CD4-positive, alpha-beta T cell treated with Interferon alpha-2 for 1 hour (primary cell): ENCODE measurements at places on chromosomes 6 and 20.

DNA sequence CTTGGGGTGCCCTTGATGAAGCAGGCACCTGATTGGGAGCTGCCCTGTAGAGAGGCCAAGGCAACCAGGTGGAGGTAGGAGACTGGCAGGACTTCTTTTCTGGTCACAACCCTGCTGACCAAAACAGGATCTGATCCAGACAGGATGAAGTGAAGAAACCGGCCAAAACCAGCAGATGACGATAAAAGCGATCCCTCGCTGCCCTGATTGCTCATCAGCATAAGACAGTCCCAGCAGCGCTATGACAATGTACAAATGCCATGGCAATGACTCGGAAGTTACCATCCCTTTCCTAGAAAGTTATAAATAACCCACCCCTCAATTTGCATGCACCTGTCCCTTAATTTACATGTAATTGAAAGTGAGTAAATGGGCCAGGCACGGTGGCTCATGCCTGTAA is 88.4 kb upstream of the PDE10A start:
- no peak for DNase-seq

DNA sequence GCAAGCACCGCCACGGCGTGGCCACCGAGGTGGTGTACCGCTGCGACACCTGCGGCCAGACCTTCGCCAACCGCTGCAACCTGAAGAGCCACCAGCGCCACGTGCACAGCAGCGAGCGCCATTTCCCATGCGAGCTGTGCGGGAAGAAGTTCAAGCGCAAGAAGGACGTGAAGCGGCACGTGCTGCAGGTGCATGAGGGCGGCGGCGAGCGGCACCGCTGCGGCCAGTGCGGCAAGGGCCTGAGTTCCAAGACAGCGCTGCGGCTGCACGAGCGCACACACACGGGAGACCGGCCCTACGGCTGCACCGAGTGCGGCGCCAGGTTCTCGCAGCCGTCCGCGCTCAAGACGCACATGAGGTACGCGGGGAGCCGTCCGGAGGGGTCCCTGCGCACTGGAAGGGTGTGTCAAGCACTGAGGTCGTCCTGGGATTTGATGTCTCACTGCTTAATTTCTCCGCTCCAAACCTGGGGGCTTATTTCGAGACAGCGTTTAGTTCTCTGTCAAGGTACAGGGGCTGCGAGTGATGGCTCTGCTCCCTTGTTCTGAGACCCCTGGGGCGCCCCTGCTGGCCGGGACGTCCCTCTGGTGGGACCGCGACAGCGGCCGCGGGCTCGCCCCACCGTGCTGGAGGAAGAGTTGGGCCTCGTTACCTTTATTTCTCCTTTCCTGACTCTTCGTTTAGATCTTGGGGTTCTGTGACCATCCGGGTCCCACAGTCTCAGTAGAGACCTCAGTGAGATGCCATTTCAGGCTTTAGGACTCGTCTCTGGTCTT is 3.6 kb downstream of the GZF1 start:
- DNase-seq = no peak

- DNase-seq = no peak
These were observed 88.4 kb downstream of the MYB start for GRCh38 chr6:135269481-135269891.

GRCh38 chr20:48154040-48154765 is 368.9 kb upstream of the SULF2 start:
- no peak for DNase-seq
